ENCODE measurements at places on chromosomes 3 and 15.

GRCh38 chr3:10992017-10992942 is at the start of gene SLC6A1:
SLC6A1 (plus strand) TSS chr3:10992748; CDS start chr3:11017212, 24,464 bp downstream.
- H3K4me1 ChIP-seq: peaks cover 4% of the 10 kb centered on the region
- H3K4me3 ChIP-seq: peak within 1 kb of the TSS; percentile 58
- peak; percentile 73 for DNase-seq
- H3K27ac ChIP-seq: no peak within 1 kb of the TSS
- H3K27me3 ChIP-seq: peaks cover 74% of the 10 kb centered on the region

DNA sequence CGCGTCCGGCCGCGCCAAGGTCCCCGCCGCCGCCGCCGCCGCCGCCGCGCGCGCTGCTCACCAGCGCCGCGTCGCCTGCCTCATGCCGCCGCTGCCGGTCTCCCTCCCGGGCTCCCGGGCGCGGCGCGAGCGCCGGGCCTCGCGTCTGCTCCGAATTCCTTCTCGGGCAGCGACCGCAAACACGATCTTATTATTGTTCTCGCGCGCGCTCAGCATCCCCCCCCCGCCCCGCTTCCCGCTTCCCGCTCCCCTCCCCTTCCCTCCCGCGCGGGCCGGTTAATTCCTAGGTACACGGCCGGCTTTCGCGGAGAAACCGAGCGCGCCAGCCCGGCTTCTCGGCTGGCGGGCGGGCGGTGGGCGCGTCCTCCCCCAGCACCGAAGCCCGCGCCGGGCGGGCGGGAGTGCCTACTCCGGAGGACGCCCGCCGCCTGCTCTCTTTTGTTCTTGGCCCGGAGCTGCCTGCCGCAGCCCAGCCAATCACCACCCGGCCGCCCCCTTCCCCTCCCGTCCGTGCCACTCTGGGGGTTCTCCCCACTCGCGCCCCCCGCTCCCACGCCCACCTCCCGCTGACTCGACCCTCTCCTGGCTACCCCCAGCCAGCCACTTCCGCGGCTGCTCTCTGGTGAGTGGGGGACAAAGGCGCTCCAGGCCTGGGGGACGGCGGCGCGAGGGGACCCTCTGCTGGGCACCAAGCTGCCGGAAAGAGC is at the start of gene HDGFL3:
HDGFL3 (minus strand) TSS at position 164 of the 707 bp plus-strand sequence. CDS start 409 bp downstream, outside the sequence.
- peak within 1 kb of the TSS; percentile 90 for H3K27ac ChIP-seq
- peak; percentile 88 for DNase-seq
- peaks cover 31% of the 10 kb centered on the region for H3K4me1 ChIP-seq
- no peaks in the 10 kb centered on the region for H3K27me3 ChIP-seq
- peak within 1 kb of the TSS; percentile 99 for H3K4me3 ChIP-seq

GRCh38 chr15:85568261-85568808 is 187.9 kb downstream of the AKAP13 start:
- DNase-seq: no peak
- no peaks in the 10 kb centered on the region for H3K27me3 ChIP-seq
- H3K4me3 ChIP-seq: no peak overlapping the region
- H3K27ac ChIP-seq: no peak overlapping the region

DNA sequence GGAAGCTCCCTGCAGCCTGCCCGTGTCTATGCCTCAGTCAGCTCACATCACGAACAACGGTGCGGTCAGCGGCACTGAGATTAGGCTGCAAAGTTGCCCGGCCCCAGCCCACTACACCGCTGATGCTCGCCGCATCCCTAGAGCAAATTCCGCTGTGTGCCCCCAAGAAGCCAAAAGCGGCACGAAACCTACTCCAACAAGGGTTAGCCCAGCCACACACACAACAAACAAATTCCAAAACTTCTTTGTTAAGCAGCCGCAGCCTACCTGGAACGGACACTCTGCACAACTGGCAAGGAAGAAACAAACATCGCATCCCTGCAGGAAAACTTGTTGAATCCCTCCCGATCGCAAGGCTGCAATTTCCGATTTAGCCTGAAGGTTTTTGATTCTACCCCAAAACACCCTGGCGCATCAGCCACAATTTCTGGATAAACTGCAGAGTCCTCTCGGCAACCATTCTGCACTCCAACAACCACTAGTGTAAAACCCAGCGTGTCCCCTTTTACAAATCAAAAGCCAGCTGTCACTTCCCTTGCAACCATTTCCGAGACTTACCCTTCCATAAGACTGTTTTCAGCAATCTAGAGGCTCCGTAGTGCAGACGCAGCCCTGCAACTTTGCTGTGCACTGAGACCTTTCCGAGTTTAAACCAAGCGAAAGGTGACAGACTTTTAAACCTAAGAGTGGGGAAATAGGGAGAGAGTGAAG is 449 bp downstream of the ROBO1 start:
- no peaks in the 10 kb centered on the region for H3K36me3 ChIP-seq
- peaks cover 9% of the 10 kb centered on the region for H3K4me1 ChIP-seq
- peaks cover 74% of the 10 kb centered on the region for H3K27me3 ChIP-seq
- peak; percentile 57 for DNase-seq
- no peak overlapping the region for H3K27ac ChIP-seq
- H3K4me3 ChIP-seq: peak overlapping the region; percentile 50

DNA sequence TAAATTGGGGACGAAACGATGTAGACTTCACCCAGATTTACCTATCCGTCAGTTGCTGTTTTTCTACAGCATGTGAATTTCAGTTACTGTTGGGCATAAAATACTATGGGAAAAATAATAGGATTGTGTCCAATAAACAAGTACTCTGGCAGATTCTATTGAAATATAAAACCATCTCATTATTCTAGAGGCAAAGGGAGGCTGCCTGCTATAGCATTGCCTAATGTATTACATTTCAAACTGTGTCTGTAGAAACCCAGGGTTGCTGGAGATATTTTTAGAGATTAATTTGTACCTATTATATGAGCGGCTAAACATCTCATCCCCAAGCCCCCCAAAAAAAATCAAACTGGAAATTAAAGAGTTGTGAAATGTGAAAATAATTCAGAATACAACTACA is 159.6 kb upstream of the IL12A start:
- H3K27ac ChIP-seq: no peak overlapping the region
- H3K4me1 ChIP-seq: no peaks in the 10 kb centered on the region
- no peaks in the 10 kb centered on the region for H3K36me3 ChIP-seq

DNA sequence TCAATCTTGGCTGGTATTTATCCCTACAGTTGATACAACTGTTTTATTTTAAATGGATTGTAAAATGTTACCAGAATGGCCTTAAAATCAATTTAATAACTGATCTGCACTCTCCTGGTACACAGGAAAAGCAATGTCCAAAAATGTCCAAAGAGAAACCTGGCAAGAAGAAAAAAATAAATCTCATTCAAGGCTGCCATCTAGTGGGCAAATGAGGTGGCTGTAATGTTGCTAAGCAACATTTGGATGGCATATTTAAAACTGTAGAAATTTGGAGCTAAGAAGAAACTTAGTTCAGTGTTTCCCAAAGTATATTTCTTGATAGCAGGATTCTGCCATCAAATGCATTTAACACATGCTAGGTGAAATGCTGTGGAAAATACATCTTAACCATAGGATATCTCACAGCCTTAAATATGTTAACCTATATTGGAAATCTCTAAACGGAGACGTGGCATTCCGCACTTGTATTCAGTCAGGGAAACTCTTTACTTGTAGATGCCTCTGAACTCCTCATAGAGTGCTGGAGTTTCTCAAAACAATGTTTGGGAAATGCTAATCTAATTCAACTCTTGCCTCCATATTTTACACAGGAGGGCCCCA is 216.8 kb downstream of the ERC2 start:
- H3K4me1 ChIP-seq: peaks cover 17% of the 10 kb centered on the region
- H3K36me3 ChIP-seq: no peaks in the 10 kb centered on the region
- DNase-seq: peak; percentile 51
- H3K4me3 ChIP-seq: no peak overlapping the region
- no peaks in the 10 kb centered on the region for H3K27me3 ChIP-seq
- no peak overlapping the region for H3K27ac ChIP-seq

DNA sequence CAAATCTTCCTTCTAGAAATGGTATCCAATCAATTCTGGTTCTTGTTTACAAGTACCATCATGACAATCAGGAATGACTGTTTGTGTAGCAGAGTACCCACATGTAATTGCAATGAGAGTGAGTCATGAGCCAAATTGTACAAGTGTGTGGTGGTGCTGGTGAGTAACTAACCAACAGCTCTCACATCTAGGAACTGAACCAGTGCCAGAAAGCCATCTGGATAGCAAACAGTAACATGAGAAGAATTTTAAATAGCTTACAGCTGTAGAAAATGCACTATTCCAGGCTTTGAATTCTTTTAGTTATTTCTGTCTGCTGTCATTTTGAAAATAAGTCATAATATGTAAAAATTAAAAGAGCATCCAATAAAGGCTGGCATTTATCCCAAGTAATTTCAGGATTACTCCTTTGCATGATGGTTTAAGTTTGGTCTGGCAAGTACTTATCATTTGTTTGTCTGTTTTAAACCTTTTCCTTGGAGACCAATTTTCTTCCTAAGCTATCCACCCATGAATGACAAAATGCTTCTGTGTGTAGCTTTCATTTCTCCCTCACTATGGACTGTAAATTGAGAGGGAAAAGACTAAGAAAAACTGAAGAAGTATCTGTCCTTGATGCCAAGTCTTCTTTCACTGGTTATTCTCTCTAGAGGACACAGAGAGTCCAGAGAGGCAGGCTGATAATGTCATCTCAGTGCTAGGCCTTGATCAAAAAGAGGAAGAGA is 60.0 kb downstream of the PIK3CB start:
- no peaks in the 10 kb centered on the region for H3K27me3 ChIP-seq
- peak overlapping the region; percentile 23 for H3K27ac ChIP-seq
- no peak overlapping the region for H3K4me3 ChIP-seq
- no peaks in the 10 kb centered on the region for H3K4me1 ChIP-seq

DNA sequence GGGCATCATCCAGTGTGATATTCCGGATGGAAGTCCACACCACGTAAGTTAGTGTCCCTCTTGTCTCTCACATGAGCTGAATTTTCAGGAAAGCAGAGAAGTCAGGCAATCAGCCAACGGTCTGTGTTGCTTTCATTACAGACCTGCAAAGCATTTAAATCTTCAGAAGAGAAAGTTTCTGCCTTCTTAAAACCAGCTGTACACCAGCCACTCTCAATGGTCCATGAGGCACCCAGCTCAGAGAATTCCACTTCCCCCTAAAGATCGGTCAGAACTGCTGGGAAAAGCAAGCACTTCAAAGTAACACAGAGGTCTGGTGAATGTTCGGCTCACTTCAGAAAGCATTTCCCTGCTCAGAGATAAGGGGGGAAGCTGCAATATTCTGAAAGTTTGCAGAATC is 903.7 kb downstream of the EPHA3 start:
- H3K36me3 ChIP-seq: no peaks in the 10 kb centered on the region
- H3K27me3 ChIP-seq: no peaks in the 10 kb centered on the region
- H3K27ac ChIP-seq: no peak overlapping the region
- H3K4me1 ChIP-seq: peaks cover 9% of the 10 kb centered on the region
- H3K4me3 ChIP-seq: no peak overlapping the region
- DNase-seq: no peak

DNA sequence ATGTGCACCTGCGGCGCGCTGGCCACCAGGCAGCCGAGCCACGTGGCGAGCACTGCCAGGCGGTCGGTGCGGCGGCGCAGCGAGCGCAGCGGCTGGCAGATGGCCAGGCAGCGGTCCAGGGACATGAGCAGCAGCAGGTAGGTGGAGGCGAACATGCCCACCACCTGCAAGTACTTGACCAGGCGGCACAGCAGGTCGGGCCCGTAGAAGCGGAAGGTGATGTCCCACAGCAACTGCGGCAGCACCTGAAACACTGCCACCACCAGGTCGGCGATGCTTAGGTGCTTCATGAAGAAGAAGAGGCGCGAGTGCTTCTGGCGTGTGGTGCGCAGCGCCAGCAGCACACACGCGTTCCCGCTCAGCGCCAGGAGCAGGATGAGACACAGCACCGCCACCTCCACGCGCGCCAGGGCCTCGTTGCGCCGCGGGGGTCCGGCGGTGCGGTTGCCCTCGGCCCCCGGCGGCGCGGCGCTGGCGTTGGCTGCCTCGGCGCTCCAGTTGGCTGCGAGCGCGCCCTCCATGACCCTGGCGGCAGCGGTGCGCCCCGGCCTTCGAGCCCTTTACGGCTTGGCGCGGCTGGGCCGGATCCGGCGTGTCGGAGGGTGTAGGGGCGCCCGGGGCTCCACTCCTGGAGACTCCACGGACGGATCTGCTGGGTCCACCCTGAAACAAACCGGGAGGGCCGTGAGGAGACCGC is 1.6 kb downstream of the OXTR start:
- H3K36me3 ChIP-seq: no peaks in the 10 kb centered on the region
- peak; percentile 42 for DNase-seq
- peaks cover 46% of the 10 kb centered on the region for H3K27me3 ChIP-seq
- peak overlapping the region; percentile 29 for H3K4me3 ChIP-seq
- peaks cover 6% of the 10 kb centered on the region for H3K4me1 ChIP-seq

- no peaks in the 10 kb centered on the region for H3K36me3 ChIP-seq
- no peak overlapping the region for H3K27ac ChIP-seq
- no peaks in the 10 kb centered on the region for H3K27me3 ChIP-seq
These were observed 2.6 kb upstream of the NEO1 start for GRCh38 chr15:73049564-73050215.

DNA sequence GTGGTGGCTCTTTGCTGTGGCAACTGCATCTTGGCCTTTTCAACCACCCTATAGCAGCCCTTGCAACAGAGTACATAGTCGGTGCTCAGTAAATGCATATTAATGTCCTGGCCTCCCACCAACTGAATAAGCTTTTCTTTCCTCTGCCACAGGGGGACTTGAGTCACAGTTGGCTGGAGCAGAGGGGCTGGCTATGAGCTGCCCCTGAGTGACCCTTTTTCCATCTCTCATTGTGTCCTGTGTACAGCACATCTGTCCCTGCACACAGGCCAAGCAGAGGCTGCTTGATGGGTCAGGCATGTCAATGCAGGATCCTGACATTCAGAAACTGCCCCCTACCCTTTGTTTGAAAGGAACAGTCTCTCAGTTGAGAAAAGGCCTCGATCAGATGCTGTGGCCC is 22.4 kb downstream of the SPSB4 start:
- peaks cover 82% of the 10 kb centered on the region for H3K27me3 ChIP-seq
- DNase-seq: no peak
- H3K4me1 ChIP-seq: peaks cover 77% of the 10 kb centered on the region
- no peak overlapping the region for H3K4me3 ChIP-seq
- H3K27ac ChIP-seq: no peak overlapping the region

DNA sequence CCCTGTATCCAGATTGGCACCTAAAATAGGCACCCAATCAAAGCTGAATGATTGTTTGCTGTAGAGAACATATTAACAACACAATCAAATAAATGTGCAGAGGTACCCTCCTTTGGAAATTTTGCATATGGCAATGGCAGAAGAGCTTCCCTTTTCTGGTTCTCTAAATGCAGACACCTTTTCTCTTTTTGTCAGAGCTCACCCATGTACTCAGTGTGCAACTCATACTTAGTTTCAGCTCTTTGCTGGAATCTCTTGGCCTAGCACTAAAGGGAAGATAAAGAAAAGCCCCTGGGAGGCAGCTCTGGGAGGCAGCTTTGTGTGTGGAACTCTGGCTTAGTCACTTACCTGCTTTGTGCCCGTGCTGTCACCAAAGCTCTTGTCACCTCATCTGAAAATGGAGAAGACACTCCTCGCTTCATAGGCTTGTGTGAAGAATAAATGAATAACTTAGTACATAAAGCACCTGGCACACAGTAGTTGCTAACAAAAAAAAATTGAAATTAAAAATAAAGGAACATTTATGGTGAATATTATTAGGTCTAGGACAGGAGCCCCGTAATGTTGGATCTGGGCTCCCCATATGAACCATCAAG is 28.8 kb downstream of the ST6GAL1 start:
- H3K4me3 ChIP-seq: no peak overlapping the region
- no peak for DNase-seq
- H3K27me3 ChIP-seq: no peaks in the 10 kb centered on the region
- H3K27ac ChIP-seq: no peak overlapping the region

All from neural progenitor cell (in vitro differentiated cells).